Activated naive CD8-positive, alpha-beta T cell treated with anti-CD3 and anti-CD28 coated beads for 36 hours (primary cell): ENCODE measurements at places on chromosomes 5 and 9.

- no peak for DNase-seq
Measured at GRCh38 chr5:160324886-160325285, 12.5 kb upstream of the CCNJL start.

DNA sequence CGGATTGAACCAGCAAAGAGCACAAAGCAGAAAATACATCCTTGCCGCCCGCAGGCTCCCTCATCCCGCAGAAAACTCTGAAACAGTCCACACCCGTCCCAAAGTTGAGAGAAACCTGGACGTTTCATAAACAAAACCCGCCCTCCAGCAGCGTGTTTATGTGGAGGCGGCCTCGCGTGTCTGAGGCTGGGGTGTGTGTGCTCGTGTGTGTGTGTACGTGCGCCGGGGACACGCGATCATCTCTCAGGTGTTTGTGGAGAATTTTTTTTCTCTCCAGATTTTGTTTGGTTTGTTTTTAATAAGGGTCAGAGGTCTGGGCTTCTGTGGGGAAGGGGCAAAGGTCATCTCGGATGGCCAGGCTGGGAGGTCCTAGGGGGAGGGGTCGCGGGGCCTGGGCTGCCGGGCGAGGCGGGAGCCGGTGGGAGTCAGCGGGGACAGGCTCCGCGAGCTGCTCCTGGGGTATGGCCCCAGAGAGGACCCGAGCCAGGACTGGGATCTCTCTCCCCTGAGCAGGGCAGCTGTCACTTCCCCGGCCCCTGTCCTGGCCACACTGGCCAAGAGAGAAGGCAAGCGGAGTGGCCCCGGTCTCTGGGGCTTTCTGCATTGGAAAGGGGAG lies 206.4 kb downstream of the C9orf50 start:
- no peak for DNase-seq

DNA sequence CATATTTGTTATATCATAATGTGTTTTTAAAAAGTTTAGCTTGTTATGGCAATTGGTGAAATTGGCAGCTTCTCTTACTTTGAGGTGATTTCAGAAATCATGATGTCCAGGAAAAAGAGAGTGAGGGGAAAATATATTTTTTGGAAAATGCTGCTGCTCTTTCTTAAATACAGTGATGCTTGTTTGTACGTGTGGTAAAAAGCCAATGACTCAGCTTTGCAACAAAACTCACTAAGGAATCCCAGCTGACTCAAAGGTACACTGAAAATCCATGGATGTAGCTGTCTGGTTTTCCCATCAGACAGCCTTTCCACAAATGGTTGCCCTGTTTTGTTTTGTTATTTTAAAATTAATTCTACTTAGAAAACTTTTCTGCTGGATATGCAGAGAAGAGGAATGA lies 306.4 kb upstream of the PAPPA start:
- no peak for DNase-seq

GRCh38 chr5:116380621-116381020 lies 194.0 kb downstream of the SEMA6A start:
- no peak for DNase-seq

- DNase-seq, result no peak
Measured at GRCh38 chr5:5721881-5722280, 299.4 kb downstream of the ICE1 start.

DNA sequence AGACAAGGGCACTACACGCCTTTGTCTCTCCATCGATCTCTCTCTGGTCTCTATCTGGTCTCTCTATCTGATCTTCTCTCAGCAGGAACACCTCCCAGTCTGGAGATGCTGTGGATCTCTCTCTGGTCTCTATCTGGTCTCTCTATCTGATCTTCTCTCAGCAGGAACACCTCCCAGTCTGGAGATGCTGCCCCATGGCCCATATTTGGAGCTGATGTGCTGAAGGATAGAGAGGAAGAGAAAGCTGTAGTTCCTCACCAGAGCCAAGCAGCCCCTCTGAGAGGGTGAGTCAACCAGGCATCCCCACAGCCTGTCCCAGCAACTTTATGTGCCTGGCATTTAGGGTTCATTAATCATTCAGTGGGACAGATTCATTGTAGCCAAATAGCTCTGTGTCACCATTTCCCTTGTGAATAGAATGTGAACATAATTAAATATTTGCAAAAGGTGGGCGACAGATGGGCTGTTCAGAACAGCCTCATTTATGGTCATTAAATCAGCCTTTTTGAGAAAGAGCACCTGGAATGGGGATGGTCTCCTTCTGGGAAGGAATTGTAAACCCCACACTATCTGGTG lies 189.3 kb upstream of the MAST4 start:
- DNase-seq, result no peak

GRCh38 chr5:132498152-132498551 lies 7.6 kb upstream of the IRF1 start:
- DNase-seq, result peak; percentile 10

DNA sequence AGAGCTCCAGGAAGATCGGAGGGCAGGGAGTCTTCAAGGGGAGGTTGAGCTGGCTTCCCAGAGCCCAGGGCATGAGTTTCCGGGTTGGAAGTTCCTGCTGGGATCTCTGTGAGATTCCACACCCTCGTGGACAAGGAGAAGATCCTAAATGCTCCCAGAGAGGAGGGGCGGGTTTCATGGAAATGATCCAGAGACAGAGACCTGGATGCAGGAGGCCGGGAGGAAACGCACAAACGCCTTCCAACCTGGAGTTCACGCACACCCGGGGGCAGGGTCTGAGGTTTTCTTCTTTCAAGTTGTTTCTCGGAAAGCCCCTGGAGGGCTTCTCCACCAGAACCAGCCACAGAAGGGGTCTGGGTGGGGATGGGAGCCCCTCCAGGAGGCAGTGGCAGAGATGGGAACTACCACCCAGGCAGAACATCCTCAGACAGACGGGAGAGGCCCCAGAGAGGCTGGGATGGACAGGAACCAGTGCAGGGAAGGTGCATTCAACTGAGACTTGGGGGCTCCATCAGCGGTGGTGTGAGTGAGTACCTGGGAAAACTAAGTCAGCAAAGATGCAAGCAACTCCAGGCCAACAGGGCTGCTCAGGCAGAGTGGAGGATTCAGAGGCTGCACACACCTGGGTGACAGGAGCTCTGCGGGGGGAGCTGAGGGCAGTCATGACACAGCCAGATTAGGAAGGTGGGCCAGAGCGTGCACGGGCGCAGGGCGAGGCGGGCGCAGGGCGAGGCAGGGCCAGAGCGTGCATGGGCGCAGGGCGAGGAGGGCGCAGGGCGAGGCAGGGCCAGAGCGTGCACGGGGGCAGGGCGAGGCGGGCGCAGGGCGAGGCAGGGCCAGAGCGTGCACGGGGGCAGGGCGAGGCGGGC lies 52.1 kb upstream of the EXOC3 start:
- DNase-seq, result no peak

DNA sequence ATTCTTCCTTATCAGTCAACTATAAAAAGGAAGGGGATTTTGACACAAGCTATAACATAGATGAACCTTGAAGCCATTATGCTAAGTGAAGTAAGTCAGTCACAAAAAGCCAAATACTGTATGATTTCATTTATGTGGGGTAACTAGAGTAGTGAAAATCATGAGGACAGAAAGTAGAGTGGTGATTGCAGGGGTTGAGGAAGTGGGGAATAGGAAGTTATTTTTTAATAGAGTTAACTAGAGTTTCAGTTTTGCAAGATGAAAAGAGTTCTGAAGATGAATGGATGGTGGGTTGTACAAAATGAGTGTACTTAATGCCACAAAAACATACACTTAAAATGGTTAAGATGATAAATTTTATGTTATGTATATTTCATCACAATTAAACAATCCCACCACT lies 65.4 kb upstream of the FAM174A start:
- DNase-seq, result no peak

DNA sequence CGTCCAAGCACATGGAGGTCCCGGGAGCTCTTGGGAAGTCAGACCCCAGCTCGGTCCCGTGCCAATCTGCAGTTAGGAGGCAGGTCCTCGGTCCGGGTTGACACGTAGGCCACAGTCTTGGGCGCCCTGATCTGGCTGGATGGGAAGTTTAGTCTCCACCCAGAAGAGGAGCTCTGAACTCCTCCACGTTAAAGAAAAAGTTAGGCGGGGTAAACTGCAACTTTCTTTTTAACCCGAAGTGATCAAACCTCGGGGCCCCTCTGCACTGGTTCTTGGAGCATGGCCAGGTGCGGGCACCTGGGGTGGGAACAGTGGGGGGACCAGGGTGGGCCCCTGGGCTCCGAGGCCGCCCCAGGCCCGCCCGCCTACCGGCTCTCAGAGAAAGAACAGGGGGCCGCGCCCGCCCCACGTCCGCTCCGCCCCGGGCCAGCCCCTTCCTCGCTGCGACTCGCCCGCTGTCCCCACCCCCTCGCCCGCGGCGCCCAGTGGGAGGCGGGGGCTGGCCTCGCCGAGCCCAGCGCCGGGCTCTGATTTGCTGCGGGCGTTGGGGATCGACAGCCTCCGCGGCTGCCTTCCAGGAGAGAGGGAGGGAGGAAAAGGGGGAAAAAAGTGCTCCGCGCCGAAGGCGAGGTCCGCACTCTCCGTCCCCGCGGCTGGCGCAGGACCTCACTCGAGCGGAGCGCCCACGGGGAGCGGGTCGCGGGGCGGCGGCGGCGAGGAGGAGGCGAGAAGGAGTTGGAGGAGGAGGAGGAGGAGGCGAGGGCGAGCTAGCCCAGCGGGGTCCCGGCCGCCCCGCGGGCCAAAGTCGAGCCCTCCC lies at the start of gene COL5A1:
Gene COL5A1, plus strand, starts transcription at position 631 of the 817 bp plus-strand sequence. CDS start 385 bp downstream, outside the sequence.
- peak; percentile 43 for DNase-seq

DNA sequence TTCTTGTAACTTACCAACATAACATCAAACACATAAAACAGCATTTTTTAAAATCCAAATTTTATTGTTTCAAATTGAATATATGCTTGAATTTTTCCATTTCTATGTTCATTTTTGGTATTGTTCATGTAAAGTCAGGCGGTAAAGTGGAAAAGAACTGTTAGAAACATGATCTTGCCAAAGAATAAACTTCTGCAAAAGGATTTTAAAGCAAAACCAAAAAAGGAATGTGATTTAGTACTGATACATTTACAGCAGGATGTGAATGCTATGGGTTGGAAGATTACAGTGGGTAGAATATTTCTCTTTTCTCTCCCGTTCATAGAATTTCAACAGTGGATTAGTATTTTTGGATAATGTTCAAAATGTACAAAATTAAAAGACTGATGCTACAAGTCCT lies 277.2 kb upstream of the MPDZ start:
- DNase-seq, result no peak

- no peak for DNase-seq
Measured at GRCh38 chr9:38091310-38092199, 22.5 kb upstream of the SHB start.

DNA sequence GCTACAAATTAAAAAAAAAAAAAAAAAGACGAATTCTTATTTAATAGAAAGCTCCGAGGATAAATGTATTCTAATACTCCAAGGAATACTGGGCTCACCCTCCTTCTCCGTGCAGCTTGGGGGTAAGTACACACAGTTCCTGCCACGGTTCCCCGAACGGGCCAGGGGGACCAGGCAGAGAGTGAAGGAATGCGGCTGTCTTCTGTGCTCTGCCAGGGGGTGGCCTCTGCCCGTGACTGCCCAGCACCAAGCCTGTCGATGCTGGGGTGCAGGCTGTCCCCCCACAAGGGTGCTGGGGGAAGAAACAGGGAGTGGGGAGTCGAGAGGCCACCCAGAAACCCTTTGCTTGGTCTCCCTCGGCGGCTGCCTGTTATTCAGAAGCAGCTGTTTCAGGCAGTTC lies 410.1 kb upstream of the IRX1 start:
- DNase-seq, result no peak

DNA sequence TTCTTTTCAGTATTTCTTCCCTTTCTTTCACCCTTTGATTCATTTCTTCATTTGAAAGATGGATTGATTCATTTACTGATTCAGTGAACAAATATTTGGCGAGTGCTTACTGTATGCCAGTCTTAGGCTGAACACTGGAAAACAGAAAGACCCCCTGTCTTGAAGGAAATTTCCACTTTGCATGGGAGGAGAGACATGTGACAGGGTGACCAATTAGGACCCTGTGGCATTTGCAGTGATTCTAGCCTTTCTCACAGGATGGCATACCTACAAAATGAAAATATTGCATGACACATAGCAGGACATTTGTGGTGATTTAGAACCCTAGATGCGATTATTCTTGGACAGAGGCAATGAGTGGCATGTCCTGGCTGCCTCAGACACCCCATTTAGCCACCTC lies 407.2 kb upstream of the SGCD start:
- DNase-seq, result no peak

- DNase-seq, result no peak
Measured at GRCh38 chr9:7119612-7120011, 361.8 kb downstream of the KDM4C start.
